NCI-H526 (cell line): ENCODE measurements at places on chromosomes 2 and 18.

- DNase-seq: no peak
Observed at GRCh38 chr2:8452979-8453903, 228.6 kb upstream of the ID2 start.

DNA sequence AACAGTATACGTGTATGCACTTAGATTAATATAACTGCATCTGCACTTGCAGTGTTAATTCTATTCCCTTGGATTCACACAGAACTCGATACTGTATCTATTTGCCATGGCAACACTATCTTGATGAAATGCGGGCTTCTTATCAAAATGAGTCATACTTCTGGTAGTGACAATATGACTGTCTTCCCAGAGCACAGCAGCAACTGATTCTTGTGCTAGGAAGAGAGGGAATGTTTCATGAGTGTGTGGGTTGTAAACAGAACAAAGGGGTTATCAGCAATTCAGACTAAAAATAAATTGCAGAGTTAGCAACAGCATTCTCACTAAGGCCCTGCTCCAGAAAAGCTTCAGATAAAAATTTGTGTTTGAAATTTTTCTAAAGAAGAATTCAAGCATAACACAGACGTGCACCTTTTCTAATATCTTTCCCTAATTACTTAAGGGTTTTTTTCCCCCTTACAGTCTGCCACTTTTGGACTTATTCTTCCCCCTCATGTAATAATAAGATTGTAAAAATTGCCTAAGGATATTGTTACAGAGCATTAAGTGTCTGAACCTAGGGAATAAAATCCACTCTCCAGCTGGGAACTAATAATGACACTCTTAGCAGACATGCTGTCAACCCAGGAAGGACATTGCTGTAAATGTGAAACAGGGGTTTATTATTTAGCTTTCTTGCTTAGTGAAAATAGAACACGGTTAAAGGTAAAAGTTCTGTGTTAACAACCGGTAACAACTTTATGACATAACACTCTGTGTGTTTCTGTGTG is 99.9 kb upstream of the SLC38A11 start:
- no peak for DNase-seq

- DNase-seq: no peak
Observed at GRCh38 chr2:80947601-80948130, 643.1 kb upstream of the LRRTM1 start.

DNA sequence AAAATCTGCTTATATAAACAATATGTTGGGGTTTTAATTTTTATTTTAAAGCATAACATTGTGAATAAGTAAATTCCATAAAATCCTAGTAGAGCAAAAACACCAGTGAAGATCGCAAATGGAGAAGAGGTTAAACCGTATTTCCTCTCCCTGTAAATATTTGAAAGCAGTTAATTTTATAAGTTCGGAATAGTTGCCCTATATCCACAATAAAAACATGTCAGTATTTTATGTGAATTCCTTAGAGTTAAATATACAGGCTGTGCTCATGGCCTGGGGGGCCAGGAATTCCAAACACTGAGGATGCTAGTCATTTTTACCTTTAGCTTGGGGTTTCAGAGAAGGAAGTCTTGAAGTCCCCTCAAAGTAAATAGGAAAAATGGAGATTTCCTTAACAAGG is 135.0 kb downstream of the FIGN start:
- no peak for DNase-seq

DNA sequence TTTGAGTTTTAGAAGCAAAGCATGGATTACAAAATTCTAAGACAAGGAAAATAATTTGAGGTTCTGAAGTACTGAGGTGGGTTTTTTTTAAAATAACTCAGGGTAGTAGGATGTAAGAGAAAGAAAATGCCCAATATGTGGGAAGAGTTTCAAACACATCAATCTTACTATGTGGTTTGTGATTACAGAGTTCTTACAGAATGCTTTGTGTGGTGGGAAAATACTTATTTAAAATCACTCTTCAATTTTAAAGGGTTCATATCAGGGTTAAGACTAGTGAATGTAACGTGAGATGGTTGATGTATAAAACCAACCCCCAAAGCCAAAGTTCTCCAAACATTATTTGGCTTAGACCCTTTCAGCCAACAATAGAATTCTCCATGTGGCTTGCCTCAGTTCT is 173.5 kb downstream of the UBE2E3 start:
- DNase-seq: no peak
